Activated effector memory CD4-positive, alpha-beta T cell treated with Interleukin-2 at 50 U/mL for 16 hours (primary cell): ENCODE measurements at places on chromosomes 12 and 14.

DNA sequence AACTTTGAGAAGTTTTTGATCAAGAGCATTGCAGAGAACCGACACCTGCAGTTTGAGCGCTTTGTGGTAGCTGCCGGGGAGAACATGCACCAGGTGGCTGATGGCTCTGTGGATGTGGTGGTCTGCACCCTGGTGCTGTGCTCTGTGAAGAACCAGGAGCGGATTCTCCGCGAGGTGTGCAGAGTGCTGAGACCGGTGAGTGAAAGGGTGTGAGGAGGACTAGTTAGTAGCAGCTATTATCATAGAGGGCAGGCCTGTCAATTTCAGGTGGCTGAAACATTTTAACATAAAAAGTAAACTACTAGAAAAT, 27.0 kb upstream of the HIGD1C start:
- DNase-seq: no peak

- no peak for DNase-seq
Observed at GRCh38 chr12:105812366-105812765, 326.4 kb downstream of the NUAK1 start.

DNA sequence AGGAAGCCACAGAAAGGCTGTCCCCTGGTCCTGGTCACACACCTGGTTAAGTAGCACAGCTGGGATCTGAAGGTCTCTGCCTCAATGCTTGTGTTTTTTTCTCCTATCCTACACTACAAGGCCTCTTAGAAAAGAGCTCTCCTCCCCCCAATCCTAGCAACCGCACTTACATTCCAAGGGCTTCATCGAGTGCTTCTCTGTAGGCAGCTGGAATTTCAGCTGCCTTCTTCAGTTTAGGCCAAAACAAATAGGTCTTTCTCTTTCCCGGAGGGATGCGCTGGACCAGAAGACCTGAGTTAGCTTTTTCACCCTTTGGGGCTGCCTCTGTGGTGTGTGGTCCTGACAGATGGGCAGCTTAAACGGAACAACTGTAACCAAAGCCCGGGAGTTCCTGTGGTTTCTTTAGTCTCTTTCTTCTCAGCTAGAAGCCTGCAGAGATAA, 109.7 kb downstream of the GPATCH2L start:
- DNase-seq: no peak

DNA sequence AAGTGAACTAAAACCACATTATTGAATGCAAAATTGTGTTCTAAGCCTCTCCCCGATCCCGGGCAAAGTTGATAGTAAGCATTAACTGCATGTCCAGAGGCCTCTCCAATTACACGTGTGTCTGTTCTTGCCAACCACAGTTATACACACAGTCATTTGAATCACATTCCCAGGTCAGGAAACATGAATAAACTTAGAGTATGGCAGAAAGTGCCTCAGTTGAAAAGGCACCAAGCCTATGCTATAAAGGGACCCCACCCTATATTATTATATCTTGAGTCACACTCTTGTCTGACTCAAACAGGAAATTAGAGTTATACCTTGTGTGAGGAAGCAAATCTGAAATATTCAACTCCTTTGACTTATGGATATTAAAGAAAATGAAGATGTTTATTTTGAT, 128.3 kb upstream of the STXBP6 start:
- DNase-seq: no peak

DNA sequence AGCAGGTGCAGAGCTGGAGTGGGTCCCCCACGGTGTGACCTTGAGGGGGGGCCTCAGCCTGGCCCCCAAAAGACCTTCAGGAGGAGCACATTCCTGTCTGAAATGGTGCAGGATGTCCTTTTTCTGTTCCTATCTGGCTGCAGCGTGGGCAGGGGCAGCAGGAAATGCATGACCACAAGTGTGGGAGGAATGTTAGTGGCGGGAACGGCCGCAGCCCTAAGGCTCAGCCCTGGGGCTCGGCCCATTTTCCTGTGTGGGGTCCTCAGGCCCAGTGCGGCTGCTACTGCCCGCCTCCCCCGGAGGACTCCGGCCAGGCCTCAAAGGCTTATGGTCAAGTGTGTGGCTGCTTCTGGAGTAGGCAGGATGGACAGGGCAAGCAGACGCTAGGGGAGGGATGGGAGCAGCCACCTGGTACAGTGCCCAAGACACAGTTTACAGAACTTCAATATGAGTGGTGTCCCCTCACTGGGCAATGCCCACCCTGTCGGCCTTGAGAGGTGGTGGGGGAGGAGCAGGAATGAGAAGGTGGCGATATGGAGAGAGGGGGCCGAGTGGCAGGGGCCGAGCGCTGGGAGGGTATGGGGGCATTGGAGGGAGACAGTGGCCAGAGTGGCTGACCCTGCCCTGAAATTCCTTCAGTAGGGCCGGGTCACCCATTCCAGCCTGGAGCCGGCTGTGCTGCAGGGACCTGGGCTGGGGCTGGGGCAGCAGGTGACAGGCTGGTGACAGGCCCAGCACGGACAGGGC, 137.4 kb downstream of the CALM1 start:
- no peak for DNase-seq

GRCh38 chr14:64763801-64764621, 59.8 kb downstream of the PLEKHG3 start:
- no peak for DNase-seq

DNA sequence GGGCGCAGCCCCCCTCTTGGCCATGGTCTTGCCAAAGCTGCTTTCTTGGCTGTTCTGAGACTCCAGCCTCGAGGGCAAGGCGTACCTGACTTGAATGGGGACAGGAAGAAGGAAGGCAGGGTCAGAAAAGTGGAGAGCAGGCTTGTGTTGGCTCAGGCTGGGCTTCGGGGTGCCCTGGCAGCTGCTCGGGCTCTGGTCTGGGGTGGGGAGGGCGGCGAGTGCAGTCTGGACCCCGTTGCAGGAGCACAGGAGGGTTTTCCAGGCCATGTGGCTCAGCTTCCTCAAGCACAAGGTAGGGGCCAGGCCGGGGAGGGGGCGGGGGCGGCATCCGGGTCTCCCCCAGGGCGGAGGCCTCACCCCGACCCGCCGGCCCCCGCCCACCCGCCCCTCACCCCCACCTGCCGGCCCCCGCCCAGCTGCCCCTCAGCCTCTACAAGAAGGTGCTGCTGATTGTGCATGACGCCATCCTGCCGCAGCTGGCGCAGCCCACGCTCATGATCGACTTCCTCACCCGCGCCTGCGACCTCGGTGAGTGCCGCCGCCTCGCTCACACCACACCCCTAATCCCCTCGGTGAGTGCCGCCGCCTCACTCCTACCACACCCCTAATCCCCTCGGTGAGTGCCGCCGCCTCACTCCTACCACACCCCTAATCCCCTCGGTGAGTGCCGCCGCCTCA, 4.2 kb downstream of the NOC4L start:
- DNase-seq: no peak

DNA sequence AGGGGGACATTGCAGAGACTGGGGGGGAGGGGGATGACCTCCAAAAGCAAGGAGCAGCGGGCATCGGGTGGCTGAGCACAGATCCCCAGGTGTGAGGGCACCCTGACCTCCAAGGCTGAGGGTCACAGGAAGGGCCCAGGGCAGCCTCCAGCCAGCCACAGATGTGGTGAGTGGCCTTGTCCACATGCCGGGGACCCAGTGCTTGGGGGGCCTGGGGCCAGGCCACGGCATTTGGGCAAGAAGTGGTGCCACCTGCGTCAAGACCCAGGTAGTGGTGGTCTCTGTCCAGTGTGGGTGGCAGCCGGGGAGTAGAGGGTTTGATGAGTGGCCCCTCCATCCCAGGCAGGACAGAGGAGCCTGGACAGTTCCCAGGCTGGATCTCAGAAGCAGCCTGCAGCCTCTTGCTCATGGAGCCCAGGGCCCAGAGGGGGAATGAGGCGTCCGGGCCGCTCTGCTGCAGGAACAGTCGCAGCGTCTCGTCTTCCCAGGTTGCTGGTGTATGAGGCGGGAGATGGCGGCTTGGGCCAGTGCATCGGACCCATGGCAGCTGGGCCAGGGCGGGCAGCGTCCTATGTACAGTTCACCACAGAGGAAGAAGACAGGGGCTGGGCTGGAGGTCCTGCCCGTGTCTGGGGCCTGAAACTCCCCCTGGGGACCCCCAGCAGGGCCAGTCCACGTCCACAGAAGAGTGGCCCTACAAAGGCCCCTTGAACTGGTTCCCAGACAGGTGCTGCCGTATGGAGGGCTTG, 33.5 kb downstream of the CCNK start:
- DNase-seq: no peak

- DNase-seq: no peak
Observed at GRCh38 chr12:89369166-89369565, 16.9 kb upstream of the DUSP6 start.

DNA sequence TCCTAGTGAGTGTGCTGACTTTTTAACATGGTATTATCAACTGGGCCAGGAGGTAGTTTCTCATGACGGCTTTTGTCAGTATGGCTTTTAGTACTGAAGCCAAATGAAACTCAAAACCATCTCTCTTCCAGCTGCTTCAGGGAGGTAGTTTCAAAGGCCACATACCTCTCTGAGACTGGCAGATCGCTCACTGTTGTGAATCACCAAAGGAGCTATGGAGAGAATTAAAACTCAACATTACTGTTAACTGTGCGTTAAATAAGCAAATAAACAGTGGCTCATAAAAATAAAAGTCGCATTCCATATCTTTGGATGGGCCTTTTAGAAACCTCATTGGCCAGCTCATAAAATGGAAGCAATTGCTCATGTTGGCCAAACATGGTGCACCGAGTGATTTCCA, 141.1 kb downstream of the HMGA2 start:
- DNase-seq: no peak

GRCh38 chr14:76828339-76829012, 2.3 kb downstream of the LRRC74A start:
- no peak for DNase-seq

- DNase-seq: no peak
Observed at GRCh38 chr14:50320283-50320682, 8.2 kb downstream of the DMAC2L start.

- DNase-seq: no peak
Observed at GRCh38 chr12:57063991-57064685, 14.2 kb upstream of the MYO1A start.

- no peak for DNase-seq
Observed at GRCh38 chr12:14362352-14362751, 3.1 kb upstream of the ATF7IP start.

GRCh38 chr14:86331341-86331740, 801.4 kb downstream of the FLRT2 start:
- DNase-seq: no peak
